ENCODE measurements at places on chromosomes 2 and 18.
A peak's percentile ranks its signal among the peaks of the same experiment; 100 is the strongest.

GRCh38 chr2:221120643-221121042 lies 451.5 kb downstream of the EPHA4 start:
- DNase-seq: no peak

DNA sequence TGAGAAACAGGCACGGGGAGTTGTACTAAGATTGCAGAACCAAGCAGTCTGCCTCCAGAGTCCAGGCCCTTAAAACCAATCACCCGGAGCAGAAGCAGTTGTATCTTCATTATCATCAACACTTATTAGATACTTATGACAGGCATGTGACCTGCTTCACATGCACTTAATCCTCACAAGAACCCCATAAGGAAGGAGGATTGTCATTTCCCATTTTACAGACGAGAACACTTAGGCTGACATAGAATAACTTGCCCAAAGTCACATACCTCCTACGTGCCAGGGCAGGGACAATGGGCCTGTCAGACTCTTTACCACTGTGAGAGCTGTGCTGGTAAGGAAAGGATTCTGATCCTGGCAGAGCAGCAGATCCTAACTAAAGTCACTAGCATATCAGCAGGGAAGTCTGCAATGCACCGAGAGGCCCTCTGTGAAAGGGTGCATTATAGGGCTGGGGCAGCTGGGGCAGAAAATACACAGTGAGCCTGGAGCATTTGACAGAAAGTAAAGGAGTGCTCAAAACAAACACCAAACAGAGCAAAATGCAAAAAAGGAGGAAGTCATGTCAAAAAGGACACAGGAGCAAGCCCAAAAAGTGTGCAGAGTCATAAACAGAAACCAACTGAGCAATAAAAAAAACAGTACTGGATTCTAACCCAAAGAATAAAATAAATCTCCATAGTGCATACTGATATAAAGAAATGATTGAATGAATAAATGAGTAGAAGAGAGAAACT lies 55.9 kb upstream of the SP3 start:
- no peak for DNase-seq

GRCh38 chr2:40259900-40260299 lies 192.0 kb downstream of the SLC8A1 start:
- no peak for DNase-seq

GRCh38 chr18:51711298-51711889 lies 513.9 kb upstream of the MEX3C start:
- DNase-seq: no peak

DNA sequence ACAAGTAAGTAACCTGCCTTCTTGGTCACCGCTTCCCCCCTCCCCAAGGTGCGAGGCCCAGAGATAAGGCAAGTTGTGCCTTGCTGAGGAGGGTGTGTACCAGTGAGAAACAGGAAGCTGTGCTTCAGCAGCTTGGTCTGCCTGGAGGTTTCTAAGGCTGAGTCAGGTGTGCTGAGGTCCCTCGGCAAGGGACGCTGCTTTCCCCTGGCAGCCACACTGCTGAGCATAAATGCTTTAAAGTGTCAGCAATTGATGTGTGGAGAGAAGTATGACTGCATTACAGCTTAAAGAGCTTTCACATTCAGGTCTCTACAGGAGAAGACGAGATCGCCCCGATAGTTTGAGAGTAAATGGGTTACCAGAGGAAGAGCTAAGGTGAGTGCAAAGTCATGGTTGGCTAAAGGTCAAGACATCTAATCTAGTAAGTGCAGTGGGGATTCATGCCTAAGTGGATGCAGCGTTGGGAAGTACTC lies 86.9 kb downstream of the LIMS1 start:
- peak; percentile 50 for DNase-seq

DNA sequence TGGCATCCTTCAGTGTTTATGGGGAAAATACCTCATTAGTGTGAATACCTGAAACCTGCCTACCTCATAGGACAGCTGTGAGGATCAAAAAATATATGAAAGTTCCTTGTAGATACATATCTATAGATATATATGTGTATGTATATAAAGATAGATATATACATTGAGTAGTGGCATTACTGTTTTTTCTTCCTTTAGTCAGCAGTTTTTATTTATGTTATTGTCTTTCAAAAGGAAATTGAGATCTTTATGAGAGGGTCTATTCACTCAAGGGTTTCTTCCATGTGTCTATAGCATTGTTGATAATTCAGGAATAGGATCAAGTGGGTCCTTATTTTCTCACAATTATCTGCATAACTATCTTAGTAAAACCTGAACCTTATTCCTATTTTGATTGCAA lies 6.6 kb downstream of the RMP24 start:
- no peak for DNase-seq

GRCh38 chr2:175464311-175464670 lies 282.8 kb upstream of the ATP5MC3 start:
- no peak for DNase-seq

- no peak for DNase-seq
Observed at GRCh38 chr18:49564518-49564834, 2.6 kb downstream of the LIPG start.

GRCh38 chr18:22114526-22115321 lies 54.7 kb upstream of the GATA6 start:
- DNase-seq: no peak

DNA sequence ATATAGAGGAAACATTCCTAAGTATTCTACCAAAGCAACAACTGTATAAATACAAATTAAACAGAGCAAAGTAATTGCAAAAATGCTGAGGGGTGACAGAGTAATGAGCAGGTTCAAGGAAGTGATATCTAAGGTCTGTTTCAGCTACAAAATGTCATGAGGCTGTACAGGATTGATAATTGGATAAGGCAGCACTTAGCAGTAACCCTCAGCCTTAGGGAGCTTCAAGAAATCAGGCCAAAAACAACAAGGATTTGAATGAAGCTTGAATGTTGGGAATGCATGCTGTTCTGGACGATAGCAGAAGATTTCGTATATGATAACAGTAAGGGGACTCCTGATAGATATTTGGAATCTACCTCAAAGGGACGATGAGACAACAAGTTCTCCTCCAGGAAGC lies 142.0 kb upstream of the MMADHC start:
- DNase-seq: no peak

GRCh38 chr2:145652036-145652435 lies 1132.1 kb upstream of the ZEB2 start:
- DNase-seq: no peak

- no peak for DNase-seq
Observed at GRCh38 chr2:5352286-5352685, 339.9 kb upstream of the SOX11 start.

- no peak for DNase-seq
Observed at GRCh38 chr2:149597668-149598326, 10.2 kb upstream of the MMADHC start.

DNA sequence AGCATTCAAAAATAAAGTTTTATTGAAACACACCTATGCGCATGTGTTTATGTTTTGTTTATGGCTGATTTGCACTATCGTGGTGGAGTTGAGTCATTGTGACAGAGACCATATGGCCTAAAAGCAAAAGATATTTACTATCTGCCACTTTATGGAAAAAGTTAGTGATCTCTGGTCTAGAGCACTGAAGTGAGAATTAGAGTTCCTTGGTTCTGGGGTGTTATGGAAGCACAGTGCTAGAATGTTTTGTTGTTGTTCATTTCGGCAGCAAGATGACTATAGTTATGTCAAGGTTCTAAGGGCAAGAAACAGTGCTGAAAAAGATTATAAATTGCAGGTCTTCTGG lies 416.5 kb downstream of the SLC4A3 start:
- DNase-seq: no peak

DNA sequence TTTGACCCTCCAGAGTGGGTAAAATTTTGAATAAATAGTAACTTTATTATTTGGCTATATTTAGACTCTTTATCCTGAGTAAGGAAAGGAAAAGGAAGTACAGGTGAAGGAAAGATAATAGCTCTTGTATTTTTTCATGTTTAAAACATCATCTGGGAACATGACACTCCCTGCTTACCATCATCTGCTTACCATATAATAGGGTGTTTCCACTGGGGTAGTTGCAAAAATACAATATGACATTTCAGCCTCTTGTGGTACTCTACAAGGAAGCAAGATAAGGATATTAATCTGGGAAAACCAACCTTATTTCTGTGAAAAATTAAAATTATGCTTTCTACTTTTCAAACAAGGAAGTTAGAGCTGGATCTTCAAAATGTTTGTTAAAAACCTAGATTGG lies 9.9 kb downstream of the RELCH start:
- DNase-seq: no peak

- DNase-seq: no peak
Observed at GRCh38 chr2:58291726-58292438, 50.8 kb upstream of the FANCL start.

GRCh38 chr2:146287281-146287680 lies 1557.5 kb upstream of the ACVR2A start:
- no peak for DNase-seq
